ENCODE measurements at places on chromosomes 11 and 22.

- no peak for DNase-seq
Observed at GRCh38 chr11:71996946-71997345, 1.8 kb upstream of the IL18BP start.

- no peak for DNase-seq
Observed at GRCh38 chr11:80899381-80899780, 1458.6 kb upstream of the TENM4 start.

- DNase-seq, result no peak
Observed at GRCh38 chr11:103338621-103339484, 229.6 kb downstream of the DYNC2H1 start.

- DNase-seq, result no peak
Observed at GRCh38 chr22:44500599-44500998, 2.6 kb upstream of the RTL6 start.

DNA sequence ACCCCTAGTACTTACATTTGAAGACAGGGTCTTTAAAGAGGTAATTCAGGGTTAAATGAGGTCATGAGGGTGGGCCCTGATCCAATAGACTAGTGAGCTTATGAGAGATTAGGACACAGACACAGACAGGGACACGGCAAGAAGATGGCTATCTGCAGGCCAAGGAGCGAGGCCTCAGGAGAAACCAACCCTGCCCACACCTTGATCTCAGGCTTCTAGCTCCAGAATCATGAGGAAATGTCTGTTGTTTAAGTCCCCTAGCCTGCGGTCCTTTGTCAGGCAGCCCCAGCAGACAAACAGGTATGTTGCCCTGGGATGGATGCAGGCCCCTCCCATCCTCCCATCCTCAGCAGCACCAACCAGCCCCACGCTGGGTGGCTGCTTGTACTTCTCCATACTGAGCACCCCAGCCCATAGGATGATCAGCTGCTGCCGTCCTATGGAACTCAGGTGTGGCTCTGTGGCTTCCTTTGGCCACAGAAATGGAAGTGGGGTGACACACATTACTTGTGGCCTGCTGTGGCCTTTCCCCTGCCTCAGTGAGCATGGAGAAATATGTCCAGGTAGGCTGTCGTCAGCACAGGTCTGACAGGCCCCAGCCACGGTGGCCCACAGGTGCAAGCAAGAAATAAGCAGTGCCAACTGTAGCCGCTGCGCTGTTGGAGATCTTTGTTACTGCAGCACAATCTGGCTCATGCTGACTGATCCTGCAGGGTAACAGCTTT, 7.9 kb downstream of the GNB1L start:
- DNase-seq, result no peak
